Kidney (tissue), 22 donors: ENCODE measurements at places on chromosomes 4 and X. TPM values are rescaled to one million over a fixed set of nuclear protein-coding genes. Genes with fewer than 3 reads are reported as not detected.

MAGEB1 gene
- total RNA-seq: not detected

SHROOM2 gene
- 11.8 TPM for total RNA-seq

VCX3B gene
- 0.38 TPM for total RNA-seq

ATP1B4 gene
- total RNA-seq: not detected

RBM10 gene
- total RNA-seq: 31.7 TPM

TSPAN5 gene
- 6.8 TPM for total RNA-seq

MAML3 gene
- total RNA-seq: 10.4 TPM

CACNA1F gene
- total RNA-seq: 0.25 TPM

TAF7L gene
- not detected for total RNA-seq

GRCh38 chrX:73127700-73128241, 48.5 kb upstream of the PABPC1L2A start:
- no peak for DNase-seq

DNA sequence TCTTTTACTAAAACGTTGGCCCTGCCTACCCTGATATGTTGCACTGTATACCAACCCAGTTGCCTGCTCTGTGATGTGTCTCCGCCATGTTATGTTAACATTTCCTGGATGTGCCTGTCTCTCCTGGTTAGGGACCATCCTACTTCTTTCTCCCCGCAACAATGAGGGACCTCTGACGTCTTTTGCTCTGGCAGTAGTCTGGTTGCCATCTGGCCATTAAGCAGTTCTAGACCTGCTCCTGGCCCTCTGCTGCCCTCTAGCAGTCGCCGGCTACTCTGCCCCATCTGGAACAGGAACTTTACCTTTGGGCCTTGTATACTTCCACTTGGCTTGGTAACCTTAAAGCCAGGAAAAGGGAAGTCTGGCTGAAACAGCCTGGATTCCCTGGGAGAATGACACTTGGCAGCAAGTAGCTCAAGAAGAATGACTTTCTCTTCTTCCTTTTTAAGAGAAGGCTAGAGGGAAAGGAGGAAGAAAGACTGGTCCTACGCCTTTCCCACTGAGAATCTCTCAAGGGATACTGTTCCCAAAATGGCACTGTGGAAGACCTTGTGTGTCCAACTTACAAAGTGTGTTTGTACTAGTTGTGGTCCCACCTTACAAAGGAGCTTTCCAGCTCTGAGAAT, 63.5 kb downstream of the GPC3 start:
- no peak for DNase-seq

- peak; percentile 55 for DNase-seq
Observed at GRCh38 chr4:159048166-159048886, 54.6 kb upstream of the RAPGEF2 start.

GRCh38 chr4:180812783-180813182, 1430.4 kb upstream of the TENM3 start:
- DNase-seq: no peak

DNA sequence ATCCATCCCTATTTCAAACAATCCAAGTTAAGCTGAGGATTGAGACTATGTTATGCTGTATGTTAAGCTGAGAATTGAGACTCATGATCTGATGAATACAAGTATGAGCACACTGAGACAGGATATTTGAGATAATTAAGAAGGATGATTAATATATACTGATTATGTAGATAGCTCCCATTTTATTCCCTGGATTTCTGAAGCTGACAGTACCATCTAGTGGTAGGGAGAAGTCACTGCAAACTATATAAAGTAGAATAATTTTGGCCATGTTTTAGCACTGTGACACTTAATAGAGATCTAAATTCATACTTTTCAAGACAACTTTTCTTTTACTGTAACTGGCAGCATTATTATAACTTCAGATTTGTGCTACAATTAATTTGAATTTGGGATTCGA, 63.8 kb upstream of the HPRT1 start:
- no peak for DNase-seq

DNA sequence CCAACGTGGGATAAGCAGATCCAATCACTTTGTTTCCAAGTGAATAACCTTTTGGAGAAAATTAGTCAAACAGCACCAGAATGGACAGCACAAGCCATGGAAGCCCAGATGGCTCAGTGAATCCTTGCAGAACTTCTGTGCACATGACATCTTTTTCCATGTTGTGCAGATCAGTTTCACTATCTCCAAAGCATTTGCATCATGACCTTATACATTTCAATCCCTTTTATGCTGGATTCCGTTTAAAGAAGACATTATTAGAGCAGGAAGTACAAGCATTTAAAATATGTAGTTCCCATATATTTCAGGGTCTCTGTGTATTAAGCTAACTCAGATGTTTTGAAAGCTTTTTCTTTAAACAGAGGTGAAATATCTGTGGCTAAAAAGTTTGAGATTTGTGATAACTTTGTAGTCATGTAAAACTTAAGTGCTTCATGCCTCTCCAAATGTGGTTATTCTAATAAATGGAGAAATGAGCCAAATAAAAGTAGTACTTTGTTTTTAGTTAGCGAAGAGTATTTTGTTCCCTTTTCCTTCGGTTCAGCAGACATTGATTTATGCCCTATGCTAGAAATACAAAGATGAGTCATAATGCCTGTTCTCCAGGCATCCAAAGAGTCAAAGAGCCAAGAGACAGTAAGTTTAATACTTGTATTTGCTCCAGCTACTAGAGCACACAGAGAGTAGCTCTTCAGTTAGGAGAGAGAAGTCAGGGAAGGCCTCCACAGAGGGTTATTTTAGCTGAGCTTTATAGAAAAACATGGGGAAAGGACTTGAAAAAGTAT, 39.0 kb downstream of the PLAC8 start:
- DNase-seq: no peak

- DNase-seq: no peak
Observed at GRCh38 chr4:55069248-55069647, 56.1 kb downstream of the KDR start.

GRCh38 chrX:131565909-131566308, 22.0 kb downstream of the OR13H1 start:
- DNase-seq: no peak

DNA sequence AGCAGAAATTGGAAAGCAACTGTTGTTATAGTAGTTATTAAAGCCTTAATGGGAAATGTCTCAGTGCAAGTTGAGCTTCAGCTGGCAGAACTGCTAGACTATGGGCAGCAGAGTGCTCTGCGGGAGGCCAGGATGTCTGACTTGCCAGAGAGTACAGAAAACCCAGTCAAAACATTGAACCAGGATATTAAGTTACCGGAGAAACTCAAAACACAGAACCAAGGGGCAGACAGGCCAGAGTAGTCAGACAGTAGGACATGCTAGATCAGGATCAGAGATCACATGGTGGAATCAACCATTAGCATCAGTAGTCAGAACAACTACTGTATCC, 72.9 kb upstream of the TNIP3 start:
- DNase-seq: no peak

DNA sequence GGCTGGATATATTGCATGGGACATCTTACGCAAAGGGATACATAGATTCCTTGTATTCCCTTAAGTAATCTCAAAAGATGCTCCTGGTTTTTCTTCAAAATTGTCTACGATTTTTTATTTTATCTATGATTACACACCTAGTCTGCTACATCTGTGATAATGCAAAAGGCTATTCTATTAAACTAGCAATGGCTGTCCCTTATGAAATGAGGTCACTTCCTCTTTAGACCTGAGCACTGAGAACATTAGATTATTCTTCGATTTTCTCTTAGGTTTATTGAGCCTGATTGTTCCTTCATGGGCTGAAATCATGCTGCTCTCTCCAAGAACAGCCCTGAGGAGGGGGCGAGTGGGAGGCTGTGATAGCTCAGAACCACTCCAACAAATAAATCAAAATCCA, 126.8 kb upstream of the ENPP6 start:
- no peak for DNase-seq

- DNase-seq: no peak
Observed at GRCh38 chr4:121390335-121390734, 9.5 kb upstream of the QRFPR start.

DNA sequence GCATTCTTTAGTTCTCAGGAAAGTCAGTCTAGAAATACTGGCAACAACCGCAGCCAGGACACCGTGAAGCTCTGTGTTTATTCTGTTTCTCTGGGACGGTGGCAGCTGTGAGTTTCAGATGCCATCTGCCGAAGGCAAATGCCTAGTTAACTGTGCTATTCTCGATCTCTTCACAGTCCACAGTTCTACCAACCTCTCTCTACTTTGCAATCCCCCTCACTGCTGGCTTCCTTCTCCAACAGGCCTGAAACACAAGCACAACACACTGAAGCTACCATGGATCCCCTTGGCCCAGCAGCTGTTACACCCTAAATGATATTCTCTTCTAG, 118.8 kb downstream of the ZNF827 start:
- DNase-seq: no peak

GRCh38 chr4:8840006-8840793, 31.4 kb downstream of the HMX1 start:
- peak; percentile 51 for DNase-seq

- DNase-seq: no peak
Observed at GRCh38 chrX:150607201-150607600, 38.8 kb downstream of the MTM1 start.

DNA sequence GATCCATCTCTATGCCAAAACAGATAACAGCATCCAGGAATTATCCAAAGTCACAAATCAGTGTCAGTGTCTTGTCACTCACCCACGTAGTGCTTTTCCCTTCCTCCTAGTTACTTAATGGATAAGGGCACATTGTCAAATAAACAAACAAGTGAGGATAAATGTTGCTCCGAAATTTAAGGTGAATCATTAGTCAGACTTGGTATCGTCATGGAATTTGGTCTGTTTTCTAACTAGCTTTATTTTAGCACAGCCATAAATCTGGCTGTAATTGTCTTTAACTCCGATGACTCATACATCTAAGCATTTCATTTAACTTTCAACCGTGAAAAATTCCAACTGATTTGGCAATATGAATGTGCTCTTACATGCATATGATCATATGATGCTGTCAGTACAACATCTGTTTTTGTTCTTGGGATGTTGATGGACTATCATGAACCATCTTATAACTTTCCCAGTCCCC, 83.3 kb downstream of the SNCA start:
- no peak for DNase-seq

GRCh38 chr4:7549866-7550265, 115.1 kb upstream of the PSAPL1 start:
- no peak for DNase-seq

DNA sequence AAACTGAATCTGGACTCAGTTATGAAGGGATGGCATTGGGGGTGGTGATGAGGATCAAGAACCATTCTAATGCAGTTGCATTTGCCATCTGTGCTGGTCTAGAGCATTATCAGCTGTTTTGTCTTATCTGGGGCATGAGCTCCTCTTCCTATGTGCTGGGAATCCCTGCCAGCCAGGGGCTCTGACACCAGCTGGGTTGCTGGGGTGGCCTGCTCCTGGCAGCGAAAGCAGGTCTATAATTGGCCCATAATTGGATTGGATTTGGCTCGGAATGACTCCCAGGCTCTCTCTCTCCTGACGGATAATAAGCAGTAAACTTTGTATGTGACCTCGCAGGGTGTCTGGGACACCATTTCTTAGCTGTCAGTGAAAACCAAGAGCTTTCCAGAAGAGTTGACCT, 34.1 kb downstream of the SMPX start:
- no peak for DNase-seq

DNA sequence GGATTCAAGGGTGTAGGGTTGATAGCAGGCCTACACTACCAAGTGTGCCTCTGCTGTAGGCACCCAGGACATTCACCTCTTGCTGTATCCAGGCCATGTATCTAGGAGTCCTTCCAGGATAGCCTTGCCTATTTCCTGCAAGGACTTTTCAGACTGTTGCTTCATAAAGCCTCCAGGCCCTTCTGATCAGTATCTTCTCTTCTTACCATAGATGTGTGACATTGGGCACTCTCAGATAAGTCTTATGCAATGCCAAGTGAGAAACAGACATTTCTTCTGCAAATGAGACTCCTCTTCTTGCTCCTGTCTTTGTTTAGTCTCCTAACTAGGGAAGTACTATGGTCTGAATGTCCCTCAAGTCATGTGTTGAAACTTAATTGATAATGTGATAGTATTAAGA, 386.8 kb downstream of the ANKRD50 start:
- no peak for DNase-seq

DNA sequence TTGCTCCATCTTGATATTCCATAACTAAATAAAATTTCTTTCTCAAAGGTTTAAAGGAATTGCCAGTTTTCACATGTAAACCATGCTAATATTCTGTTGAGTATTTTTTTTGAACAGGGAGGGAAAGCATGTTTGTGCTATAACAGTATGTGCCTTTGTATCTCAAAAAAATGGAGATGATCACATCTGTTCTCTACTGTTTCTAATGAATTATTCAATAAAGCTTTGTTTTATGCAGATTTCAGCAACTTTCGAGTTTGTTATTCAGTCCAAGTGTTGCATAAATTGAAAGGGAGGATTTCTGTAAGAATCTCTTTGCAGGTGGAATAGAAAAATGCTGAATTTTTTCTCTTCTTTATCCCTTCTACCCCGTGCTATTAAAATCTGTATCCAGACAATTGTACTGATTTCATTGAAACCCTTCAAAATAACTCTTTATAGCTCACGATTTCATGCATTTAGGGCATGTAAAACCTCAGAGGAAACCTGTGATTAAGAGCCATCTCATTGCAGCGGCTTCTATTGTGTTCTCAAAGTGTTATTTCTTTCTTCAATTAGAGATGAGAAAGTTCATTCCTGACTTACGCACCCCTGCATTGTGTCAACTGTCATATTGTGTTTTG, 42.1 kb downstream of the NEIL3 start:
- DNase-seq: no peak

- peak; percentile 95 for DNase-seq
Observed at GRCh38 chr4:83010522-83011318, at the start of gene LIN54. LIN54 (minus strand) TSS chr4:83010823; CDS start chr4:82984844, 25,979 bp downstream.

- no peak for DNase-seq
Observed at GRCh38 chrX:2336181-2336580, 164.6 kb downstream of the DHRSX start.

- no peak for DNase-seq
Observed at GRCh38 chr4:141020801-141021261, 112.4 kb downstream of the RNF150 start.

DNA sequence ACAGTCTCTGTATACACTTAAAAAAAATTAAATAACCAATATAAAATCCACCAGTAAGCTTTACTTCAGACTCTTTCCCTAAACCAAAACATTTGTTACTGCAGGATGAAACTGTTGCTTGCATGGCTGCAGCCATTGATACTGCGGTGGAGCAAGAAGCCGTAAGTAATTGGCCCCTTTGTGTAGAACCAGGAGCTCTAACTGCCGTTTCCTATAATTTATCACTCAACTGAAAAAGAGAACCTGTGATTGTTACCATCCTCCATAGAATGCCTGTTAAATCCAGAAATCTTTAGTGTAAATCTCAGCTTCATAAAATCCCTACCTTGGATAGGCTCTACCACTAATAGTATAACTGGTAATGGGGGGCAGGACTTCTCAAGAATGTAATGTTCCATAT, 62.6 kb downstream of the KIF4A start:
- no peak for DNase-seq

- no peak for DNase-seq
Observed at GRCh38 chr4:7860600-7861163, 79.0 kb downstream of the AFAP1 start.
